ENCODE measurements at places on chromosomes 7 and 10.
A peak's percentile ranks its signal among the peaks of the same experiment; 100 is the strongest.

DNA sequence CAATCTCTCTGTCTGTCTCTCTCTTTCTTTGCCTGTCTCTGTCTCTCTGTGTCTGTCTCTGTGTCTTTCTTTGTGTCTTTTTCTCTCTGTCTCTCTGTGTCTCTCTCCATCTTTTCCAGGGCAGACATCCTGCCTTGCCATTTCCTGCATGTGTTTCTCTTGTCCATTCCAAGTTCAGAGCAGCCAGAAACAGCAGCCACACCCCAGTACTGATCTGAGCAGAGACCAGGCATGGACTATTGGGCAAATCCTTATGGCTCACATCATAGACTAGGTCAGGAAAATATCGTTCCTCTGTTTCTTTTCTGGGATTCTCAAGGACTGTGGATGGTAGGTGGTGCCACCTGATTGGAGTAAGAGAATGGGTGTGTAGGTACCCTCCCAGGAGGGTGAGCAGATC is 95.8 kb downstream of the RAMP3 start:
- DNase-seq = no peak

DNA sequence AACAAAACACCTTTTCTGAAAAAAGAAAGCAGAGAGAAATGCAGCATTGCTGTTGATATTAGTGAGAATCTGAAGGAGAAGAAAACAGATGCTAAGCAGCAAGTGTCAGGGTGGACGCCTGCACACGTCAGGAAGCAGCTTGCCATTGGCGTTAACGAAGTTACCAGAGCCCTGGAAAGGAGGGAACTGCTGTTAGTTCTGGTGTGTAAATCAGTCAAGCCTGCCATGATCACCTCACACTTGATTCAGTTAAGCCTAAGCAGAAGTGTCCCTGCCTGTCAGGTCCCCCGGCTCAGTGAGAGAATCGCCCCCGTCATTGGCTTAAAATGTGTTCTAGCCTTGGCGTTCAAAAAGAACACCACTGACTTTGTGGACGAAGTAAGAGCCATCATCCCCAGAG is 6.4 kb downstream of the RPP38 start:
- DNase-seq = no peak

DNA sequence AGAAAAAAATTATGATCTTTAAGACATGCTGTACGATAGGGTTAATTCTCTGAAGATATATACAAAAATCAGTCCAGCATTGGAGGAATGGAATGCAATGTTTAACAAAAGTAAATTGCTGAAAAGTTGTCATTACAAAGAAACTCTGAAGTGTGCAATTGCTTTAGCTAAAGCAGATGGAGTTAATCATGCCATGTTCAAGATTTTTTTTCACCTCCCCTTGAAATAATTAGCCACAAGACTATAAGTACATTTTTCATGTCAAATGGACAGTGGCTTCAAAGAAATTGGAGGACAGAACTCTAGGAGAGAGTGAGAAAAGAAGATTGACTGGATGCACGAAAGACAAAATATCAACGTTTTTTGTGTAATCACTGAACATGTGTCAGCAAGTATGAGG is 63.1 kb upstream of the MEOX2 start:
- no peak for DNase-seq

DNA sequence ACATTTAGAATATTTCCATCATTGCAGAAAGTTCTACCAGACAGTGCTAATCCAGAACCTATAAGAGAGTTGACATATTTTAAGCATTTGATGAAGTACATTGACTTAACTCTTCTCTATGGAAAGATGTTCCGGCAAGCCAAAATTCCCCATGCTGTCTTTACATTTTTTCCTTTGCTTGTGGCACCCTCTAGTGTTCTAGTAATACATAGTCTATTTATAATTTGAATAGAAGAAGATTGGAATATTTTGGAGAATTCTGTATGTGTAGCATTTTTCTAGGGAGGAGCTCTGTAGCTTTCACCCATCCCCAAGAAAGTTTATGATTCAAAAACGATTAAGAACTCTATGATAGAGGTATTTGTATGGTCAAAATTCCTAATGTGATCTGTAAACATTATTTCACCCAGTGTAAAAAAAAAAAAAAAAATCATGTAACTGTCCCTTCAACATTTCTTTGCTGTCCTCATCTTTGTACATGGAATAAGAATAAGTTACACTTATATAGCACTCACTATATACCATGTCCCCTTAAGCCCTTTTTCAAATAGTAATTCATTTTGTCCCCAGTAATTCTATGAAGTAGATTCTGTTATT is 33.2 kb downstream of the NRF1 start:
- no peak for DNase-seq

- DNase-seq = no peak
Measured at GRCh38 chr7:20279979-20280378, 50.7 kb upstream of the ITGB8 start.

- DNase-seq = no peak
Measured at GRCh38 chr7:74656441-74656836, 1.1 kb upstream of the GTF2I start.

DNA sequence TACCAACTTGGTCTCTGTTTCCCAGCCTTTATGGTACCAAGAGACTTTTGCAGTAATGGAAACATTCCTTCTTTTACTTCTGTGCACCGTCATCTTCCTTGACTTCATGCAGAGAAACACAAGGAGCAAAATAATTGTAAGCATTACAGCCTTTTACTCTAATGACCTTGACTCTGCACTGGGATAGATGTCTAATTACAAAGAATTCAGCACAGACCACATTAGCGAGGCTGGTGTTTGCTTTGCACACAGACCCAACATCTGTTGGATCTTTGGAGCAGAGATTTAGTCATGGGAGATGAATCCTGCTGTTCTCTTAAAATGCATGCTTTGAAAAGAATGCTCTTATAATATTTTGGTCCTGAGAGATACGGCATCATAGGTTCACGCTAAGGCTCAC is 261.6 kb downstream of the TWIST1 start:
- peak; percentile 56 for DNase-seq

DNA sequence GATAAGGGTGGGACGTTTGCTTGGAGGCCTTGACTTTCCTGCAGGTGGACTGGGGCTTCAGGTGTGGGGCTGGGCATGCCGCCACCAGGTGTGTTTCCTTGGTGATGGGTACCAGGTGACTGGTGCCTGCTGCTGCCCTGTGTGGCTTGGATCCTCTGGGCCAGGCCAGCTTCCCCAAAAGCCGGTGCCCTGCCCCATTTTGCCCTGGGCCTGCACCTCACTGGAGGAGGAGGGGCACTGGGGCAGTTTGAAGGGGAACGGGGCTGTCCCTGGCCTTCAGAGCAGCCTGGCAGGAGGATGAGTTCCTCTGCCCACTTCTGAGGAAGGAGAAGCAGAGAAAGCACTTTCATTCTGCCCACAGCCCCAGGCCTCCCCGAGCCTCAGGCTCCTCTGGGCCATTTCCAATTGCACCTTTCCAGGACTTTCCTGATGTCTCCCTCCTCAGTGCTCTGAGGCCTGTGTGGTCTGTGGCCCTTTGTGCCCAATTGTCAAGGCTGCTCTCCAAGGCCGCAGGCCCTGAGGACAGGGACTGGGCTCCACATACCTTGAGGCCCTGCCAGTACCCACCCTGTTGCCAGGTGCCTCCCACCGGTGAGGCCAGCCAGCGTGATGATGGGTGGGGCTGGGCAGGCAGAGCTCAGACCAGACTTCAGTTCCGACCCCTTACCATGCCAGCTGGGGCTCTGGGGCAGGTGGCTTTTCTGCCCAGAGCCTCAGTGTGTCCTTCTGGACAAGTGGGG is 25.3 kb upstream of the SMARCD3 start:
- no peak for DNase-seq

DNA sequence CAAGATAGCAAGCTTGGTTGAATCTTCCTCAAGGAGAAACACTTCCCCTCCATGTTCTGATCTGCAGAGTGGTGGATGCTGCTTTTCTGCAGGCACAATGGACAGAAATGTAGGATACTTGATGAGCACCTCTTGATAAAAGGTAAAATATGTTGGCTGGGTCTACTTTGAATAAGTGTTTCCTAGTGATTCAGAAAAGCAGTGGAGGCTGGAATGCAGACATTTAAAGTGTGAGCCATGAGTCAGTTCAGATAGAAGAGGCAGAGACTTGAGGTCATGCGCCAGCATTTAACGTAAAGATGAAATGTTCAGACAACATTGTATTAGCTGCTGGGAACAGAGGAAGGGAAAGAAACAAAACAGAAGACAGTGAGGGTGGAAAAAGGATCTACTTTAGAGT is 403.1 kb downstream of the ADRA2A start:
- no peak for DNase-seq

- DNase-seq = peak; percentile 82
Measured at GRCh38 chr7:87398446-87398845, 53.0 kb downstream of the CROT start.

All from AG04449 (cell line).